ENCODE measurements at places on chromosomes 7 and 10.

GRCh38 chr7:5452937-5453540 is 29.4 kb upstream of the TNRC18 start:
- no peak for DNase-seq

DNA sequence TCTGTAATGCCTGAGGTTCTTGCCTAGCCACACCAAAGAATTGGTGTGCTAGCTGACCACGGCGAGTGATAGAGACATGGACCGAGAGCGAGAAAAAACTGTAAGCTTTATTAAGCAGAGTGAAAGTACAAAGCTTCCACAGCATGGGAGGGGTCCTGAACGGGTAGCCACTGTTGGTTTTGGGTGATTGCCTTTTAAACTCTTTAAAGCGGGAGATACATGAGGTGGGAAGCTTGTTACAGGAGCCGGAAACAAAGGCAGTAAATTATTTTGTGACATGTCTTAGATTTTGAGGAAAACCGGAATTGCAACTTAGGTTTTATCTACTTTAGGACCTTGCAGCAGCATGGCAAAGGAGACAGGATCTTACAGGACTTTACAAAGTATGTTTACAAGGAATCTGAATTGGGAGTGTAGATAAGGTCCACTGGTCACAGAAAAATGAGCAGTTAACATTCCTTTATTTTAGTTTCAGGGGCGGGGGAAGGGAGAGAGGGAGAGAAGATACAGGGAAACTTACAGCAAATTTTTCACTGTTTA is 252.7 kb upstream of the MBL2 start:
- peak; percentile 89 for DNase-seq

DNA sequence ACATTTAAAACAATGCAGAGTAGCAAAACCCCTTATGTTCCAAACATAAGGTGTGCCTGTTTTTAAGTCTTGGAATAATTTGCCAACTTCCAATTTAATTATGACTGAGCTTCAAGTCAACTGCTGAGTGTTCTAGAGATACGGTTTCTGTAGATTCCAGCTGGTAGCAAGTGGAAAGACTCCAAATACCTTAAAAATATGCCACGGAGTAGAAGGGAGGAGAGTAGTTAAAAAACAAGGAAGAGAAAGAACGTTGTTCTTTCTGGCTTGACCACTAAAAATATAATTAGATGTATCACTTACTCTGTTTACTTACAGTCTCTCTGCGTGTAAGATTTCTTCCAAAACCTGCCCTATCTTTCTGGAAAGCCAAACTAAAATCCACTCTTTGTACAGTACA is 24.5 kb upstream of the ABLIM1 start:
- no peak for DNase-seq

DNA sequence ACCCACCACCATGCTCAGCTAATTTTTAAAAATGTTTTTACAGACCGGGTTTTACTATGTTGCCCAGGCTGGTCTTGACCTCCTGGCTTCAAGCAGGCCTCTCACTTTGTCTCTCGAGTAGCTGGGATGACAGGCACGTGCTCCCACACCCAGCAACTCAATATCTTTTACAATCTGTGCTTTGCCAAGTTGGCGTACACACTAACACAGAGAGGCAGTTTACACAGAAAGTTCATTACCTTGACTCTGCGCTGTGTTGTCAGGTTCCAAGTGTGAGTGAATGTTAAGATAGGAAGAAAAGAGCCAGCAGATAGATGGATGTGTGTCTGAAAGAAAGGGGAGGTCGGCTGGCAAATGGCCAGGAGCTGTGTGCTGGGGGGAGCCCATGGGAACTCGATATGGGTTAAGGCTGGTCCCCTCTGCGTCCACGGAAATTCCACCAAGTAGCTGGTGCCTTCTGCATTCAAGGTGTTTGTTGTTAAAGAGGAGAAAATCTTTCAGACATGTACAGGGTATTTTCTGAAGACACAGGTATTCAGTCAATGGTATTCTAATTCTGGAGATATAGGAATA is 299.8 kb downstream of the CAMK1D start:
- DNase-seq = no peak

- DNase-seq = peak; percentile 7
Observed at GRCh38 chr7:127245607-127246006, 7.1 kb downstream of the GRM8 start.

GRCh38 chr10:132457328-132458070 is 60.5 kb downstream of the PWWP2B start:
- DNase-seq = no peak

GRCh38 chr7:38432080-38432479 is 158.6 kb upstream of the TARP start:
- no peak for DNase-seq

DNA sequence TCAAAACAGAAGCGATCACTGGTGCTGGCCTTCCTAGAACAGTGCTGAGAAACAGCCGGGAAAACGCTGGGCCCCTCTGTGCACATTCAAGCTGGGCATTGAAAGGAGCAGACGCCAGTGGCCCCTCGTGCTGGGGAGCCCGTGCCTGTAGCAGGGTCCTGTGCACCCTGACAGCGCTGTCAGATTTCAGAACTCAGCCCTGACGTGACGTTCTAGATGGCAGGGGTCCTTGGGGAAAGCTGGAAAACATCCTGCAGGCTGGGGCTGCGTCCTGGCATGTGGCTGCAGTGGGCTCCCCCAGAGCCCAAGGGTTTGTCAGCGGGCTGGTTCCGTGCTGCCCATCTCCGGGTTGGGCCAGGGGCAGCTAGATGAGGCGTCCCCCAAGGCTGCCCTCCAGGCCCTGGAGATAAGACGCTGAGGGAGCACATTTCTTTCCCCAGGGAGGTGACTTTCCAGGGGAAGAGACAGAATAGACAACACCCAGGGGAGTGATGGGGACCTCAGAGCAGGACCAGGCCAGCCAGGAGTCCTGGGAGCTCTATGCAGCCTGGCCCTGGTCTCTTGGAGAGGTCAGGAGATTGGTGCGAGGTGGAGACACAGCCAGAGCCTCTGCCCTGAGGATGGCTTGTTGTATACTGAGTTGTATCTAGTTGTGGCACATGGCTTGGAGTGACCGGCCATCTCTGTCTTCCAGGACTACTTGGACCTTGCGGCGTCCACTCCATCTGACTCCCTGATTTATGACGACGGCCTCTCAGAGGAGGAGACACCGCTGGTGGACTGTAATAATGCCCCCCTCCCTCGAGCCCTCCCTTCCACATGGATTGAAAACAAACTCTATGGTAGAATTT is 12.1 kb upstream of the CSGALNACT2 start:
- no peak for DNase-seq

DNA sequence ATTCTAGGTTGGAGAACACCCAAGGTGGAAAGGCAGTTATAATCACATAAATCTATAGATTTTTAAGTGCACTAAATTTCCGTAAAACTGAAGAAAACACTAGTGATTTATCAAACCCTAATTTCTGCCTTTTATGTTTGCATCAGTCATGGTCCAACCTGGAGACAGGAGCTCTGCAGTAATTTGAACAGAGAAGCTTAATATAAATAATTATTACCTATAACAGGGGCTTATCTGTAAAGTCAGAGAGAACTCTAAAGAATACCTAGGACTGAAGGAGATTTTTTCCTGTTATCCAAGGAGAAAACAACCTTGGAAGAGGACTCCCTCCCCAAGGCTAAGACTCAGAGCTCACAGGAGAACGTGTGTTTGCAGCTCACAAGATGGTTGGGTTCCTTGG is 95.1 kb downstream of the MPP7 start:
- DNase-seq = no peak

- peak; percentile 97 for DNase-seq
Observed at GRCh38 chr10:35126530-35127288, at the start of gene CREM. TSS of gene CREM (plus strand) at chr10:35126846. CDS start at chr10:35137836, 10,990 bp downstream.

DNA sequence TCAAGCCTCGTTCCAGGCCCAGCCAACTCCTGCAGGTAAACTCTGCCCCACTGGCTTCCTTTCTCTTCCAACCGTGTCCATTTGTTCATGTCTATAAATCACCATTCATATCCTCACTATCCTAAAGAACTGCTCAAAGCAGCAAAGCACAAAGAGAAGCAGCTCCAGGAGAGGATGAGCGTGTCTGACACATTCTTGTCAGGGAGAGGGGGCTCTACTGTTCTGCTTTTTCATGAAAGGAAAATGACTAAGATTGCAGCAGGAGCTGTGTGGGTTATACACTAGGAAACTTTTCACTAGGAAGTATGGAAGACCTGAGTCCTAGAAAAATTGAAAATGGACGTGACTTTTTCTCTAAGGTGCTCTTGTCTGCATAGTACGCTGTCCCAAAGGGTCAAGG is 16.7 kb downstream of the AGFG2 start:
- no peak for DNase-seq

DNA sequence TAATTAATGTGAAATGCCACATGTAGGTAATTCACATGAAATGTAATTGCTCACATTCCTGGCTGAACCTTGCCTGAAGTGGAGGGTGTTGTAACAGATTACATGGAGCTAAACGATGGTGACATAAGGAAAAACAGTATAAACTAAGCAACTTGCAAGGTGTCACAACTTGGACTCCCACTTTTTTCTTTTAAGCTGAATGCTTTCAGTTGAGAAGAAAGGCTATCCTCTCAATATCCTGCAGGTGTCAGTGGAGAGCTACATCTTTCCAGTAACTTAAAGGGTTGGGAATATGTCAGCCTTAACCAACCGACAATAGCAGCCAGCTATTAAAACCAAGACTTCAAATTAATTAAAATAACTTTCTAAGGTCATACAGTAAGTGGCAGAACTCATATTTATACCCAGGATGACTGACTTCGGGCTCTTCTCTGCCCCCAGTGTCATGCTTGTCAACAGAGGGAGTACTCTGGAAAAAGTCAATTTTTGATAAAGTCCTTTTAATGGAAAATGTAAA is 33.7 kb downstream of the NRBF2 start:
- peak; percentile 75 for DNase-seq

- DNase-seq = no peak
Observed at GRCh38 chr7:157495594-157495993, 158.8 kb downstream of the DNAJB6 start.

DNA sequence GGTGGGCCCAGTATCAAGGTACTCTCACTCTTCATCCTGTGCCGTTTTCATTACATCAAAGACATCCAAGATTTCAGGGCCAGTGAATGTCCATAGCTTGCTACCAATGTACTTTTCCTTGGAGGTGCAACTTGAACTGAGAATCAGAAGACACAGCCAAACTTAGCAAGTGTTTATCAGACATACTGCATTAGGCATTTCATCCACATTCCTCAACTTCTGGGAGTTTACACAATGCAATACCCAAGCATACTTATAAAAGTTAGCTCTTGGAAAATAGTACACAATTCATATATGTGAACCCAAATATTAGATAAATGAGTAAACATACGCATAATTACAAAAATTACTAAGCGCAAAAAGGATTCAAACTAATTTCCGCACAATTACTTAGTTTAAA is 216.3 kb upstream of the RHOBTB1 start:
- DNase-seq = no peak

GRCh38 chr10:59266321-59266720 is 89.9 kb downstream of the PHYHIPL start:
- no peak for DNase-seq

DNA sequence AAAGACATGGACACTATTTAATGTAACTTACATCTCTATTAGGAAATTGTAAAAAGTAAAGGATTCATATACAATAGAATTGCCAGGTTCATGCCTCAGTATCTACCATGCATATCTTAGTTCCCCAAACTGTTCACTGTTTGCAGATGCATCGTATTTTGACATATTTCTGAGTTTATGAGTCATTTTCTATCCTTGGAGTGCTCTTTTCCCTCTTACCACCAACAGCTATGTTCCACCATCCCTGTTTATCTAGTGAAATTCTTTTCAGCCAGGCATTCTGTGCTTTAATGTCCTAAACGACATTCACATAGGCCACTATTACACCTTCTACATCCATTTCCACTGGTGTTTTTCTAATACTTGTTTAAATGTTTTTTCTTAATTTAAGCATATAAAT is 139.4 kb upstream of the HPS1 start:
- DNase-seq = no peak

DNA sequence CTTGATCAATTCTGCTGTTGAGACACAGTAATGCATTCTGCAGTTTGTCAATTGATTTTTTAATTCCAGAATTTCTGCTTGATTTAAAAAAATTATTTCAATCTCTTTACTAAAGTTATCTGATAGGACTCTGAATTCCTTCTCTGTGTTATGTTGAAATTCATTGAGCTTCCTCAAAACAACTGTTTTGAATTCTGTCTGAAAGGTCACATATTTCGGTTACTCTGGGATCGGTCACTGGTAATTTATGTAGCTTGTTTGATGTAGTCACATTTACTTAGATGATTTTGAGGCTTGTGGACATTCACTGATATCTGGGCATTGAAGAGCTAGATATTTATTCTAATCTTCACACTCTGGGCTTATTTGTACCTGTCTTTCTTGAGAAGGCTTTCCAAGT is 67.2 kb upstream of the NME8 start:
- DNase-seq = no peak

DNA sequence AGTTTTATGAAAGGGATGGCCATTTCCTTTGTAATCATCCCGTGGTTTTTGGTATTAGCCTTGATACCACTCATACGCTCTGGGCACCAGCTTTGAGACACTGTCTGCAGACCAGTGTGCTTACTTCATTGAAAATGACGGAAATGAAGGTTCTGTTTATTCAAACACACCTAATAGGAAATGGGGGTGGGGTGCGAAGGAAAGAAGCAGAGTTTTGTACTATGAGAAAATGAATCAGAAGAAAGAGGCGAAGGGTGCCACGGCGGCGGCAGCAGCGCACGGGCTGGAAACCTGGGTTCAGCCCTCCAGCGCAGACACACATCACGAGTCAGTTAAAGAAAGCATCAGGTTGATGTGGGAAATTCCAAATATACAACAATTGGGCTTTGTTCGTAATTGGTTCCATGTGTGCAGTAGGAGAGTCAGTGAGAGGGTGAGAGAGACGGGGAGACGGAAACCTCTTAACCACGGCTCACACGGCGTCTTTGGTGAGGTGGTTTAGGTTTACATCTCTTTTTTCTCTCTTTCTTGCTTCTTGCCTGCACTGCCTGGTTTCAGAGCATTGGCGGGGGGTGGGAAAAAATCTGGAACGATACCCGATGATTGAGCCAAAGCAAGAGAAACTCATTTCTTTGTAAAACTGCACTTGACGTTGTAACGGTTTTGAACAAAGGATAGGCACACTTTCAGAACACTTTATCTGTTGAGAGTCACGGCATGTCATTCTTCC is 321.2 kb downstream of the FRMD4A start:
- peak; percentile 67 for DNase-seq

DNA sequence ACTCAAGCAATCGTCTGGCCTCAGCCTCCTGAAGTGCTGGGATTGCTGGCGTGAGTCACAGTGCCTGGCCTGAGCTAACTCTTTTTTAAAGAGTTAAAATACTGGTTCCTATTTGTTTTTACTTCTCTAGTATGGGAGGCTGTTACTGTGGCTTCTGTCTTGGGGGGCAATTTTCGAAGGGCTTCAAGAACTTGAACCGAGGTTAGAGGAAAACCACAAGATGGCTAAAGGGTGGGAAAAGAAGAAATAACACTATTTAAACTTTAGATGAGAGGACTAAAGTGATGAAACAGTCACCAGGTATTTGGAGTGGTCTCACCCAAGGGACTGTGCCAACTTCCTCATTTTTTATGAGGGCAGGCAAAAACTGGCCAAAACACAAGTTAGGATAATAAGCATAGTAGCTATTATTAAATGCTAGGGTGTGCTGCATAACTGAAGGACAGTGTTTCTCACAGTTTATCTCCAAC is 17.8 kb downstream of the MET start:
- peak; percentile 31 for DNase-seq

GRCh38 chr10:49837051-49837478 is 74.9 kb upstream of the OGDHL start:
- peak; percentile 61 for DNase-seq

Measured in kidney glomerular epithelial cell (primary cell).